ENCODE measurements at places on chromosomes 5 and 9.

DNA sequence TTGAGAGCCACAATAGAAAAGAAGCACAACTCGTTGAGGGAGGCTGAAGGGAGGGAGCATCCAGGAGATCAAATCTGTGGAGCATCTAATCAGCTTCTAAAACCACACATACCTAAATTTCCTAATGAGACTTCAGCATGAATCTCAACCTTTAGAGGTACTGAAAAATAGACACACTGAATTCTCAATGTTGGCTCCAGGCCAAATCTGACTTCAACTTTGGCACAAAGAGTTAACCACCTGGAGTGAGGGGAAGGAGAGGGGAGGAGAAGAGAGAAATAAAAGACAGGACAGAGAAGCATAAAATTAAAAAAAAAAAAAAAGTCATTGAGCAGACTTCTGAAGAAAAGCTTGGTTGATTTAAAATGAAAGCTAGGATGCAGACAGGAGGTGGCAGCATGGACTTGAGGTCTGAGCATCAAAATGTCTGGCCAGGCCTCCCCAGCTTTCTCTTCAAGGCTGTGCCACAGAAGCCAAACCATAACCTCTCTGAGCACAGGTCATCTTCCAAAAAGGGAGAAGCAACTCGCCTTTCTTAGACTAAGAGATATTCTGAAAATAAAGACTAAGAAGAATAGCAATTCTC, 205.6 kb downstream of the DENND1A start:
- no peak for DNase-seq

DNA sequence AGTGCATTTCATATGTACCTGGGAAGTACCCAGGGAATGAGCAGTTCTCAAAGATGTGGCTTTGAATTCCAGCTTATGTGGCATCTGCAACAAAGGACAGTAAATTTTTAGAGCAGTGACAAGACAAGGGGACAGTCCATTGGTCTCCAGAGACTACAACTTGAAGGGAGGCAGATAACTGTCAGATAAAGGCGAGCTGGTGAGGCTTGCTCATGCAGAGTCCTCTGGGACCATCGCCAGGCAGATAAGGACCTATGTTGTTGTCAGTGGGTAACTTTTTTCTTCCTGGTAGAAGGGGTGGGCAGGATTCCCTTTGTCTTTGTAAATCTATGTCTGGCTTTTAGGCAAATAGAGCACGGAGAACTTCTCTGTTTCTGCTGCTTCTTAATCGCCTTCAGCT, 120.2 kb downstream of the ICE1 start:
- no peak for DNase-seq

DNA sequence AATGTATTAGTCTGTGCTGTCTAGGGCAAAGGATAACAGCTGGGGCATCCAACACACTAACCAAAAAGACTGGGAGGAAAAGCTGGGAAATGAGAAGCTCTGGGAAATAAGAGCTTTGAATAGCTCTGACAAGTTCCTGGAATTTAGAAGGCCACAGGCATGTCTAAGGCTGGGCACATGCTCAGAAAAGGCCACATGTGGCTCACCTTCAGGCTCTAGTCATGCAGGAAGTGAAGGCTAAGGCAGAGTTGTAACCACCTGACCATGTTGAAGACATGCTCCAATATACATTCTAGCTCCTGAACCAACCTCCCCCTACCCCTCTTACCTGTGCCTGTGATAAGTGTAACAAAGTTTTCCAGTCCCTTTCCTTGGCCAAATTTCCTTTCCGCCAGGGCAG, 31.7 kb downstream of the CLTA start:
- no peak for DNase-seq

GRCh38 chr5:132369474-132370180, at the start of gene SLC22A5:
Gene SLC22A5, plus strand, starts transcription at chr5:132369710. Its CDS starts 263 bp downstream, at chr5:132369973.
- peak; percentile 83 for DNase-seq

GRCh38 chr9:130994135-130995085, 14.6 kb upstream of the LAMC3 start:
- DNase-seq, result no peak

DNA sequence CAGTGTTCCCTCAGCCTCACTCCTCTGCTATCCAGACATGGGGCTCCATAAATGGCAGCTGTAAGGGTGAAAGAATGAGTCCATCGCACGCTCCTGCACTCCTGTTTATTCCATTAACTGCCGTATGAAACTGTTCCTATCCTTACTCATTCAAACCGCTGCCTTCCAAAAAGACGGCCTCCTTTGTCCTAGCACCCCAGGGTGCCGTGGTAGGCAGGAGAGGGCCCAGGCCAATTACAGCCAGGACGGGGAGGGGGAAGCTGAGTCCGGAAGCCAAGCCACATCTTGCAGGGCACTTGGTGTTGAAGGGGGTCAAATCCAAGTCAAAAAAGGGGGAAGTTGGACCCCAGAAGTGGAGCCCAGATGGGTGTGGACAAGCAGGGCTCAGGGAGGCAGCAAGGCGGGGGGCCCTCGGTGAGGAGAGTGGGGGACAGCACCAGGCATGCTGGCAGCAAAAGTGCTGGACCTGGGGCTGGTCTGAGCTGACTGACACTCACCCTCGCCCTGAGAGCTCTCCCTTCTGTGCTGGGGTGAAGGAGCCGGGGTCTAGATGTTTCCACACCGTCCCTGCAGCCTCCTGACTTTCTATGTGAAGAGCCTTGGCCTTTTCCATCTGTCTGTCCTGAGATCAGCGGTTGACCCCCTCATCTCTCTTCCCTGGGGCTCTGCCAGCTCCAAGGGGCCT, 63.3 kb downstream of the COL23A1 start:
- no peak for DNase-seq

DNA sequence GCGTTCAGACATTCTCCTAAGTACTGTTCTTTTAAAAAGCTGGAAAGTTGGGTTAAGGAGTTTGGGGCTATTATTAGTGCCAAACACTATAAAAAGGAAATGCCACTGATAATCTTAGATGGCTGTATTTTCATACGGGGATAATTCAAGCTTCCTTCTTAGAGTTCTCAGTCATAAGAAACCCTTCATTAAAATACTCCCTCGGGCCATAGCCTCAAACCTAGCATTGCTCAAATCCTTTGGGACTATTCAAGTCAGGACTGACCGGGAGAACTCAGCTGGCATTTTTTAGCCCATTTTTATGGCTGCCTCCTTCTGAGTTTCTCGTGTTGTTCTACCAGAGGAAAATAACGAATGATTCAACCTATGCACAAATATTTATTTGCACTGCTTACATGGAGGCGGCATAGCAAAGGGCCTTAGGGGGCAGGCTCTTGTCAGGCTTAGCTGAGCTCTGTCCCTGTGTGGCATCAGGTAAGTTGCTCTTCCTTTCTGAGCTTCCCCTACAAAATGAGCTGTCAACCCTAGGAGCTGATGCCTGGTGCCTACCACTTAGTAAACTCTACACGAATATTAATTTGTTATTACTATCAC, 33.5 kb upstream of the ADAM19 start:
- DNase-seq, result no peak

GRCh38 chr9:122287214-122287720, 22.6 kb downstream of the MRRF start:
- DNase-seq, result no peak

DNA sequence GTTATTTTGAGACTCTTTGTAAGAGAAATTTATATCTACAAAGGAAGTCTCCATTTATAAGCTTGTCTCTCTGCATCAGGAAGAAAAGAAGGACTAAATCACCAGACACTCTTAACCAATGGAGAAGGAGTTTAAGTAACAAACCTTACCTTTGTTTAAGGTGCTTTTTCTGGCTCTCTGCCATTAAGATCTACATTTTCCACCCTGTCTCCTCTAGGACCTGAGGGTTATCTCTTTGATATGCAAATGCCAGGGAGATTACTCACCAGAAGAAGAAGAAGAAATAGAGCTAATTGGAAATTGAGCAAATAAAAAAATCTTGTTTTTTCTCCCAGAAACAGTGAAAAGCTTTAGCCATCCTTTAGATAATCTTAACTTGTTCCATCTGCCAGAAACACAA, 60.9 kb downstream of the CDKN2A start:
- DNase-seq, result no peak

DNA sequence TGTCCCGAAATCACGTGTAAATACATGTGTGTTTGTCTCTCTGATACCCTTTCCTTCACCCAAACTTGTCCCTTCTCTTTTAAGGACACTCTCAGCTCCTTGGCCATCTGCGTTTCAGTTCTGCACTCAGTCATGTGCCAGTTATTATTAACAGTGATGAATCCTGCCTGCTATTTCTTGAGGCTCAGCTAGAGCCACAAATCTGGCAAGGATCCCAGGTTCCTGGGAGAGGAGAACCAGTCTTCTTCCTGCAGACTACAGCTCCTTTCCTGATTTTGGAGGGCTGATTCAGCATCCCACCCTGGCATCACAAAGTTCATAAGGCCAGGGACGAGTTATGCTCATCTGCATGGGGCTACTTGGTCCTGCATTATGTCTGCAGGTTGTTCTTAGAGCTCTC, 5.6 kb downstream of the MAMDC2 start:
- no peak for DNase-seq

DNA sequence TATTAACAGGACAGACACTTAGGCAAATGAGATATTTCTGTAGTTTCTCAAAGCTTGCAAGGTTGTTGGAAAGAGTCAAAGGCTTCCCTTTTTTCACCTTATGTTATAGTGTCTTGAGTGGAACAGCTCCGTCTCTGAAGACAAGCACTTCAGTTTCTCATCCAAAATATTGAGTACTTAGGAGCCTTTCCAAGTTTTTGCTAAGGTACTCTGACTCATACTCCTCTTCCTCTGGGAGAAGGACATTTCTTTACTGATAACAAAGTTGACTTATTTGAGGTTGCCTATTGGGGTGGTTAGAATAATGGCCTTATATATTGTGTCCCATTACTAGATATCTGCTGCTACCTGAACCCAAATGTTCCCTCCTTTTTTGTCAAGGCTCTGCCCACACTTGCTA, 869.6 kb downstream of the MAT2B start:
- no peak for DNase-seq

DNA sequence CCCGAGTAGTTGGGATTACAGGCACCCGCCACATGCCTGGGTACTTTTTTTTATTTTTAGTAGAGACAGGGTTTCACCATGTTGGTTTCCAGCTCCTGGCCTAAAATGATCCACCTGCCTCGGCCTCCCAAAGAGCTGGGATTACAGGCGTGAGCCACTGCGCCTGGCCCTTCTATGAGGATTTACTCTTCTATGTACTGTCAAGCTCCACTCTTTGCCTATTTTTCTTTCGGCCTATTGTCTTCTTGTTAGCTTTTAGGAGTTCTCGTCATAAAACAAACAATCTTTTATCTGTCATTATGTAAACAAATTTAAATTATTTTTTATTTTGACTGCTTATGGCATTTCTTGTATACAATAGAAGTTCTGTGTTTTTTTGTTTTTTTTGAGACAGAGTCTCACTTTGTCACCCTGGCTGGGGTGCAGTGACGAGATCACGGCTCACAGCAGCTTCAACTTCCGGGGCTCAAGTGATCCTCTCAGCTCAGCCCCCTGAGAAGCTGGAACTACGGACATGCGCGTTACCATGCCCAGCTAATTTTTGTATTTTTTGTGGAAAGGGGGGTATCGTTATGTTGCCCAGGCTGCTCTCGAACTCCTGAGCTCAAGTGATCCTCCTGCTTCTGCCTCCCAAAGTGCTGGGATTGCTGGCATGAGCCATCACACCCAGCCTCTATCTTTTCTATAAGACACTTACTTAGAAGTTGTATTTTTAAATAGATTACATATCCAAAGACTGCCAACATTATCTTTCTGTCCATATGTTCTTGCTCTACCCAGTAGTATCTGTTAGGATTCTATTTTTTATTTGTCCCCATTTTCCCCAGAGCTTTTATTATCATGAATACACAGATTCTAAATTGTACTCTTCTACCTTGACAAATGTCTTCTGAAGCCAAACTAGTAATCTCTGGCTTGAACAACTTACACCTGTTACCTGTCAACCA, 29.2 kb downstream of the CSNK1A1 start:
- DNase-seq, result no peak

DNA sequence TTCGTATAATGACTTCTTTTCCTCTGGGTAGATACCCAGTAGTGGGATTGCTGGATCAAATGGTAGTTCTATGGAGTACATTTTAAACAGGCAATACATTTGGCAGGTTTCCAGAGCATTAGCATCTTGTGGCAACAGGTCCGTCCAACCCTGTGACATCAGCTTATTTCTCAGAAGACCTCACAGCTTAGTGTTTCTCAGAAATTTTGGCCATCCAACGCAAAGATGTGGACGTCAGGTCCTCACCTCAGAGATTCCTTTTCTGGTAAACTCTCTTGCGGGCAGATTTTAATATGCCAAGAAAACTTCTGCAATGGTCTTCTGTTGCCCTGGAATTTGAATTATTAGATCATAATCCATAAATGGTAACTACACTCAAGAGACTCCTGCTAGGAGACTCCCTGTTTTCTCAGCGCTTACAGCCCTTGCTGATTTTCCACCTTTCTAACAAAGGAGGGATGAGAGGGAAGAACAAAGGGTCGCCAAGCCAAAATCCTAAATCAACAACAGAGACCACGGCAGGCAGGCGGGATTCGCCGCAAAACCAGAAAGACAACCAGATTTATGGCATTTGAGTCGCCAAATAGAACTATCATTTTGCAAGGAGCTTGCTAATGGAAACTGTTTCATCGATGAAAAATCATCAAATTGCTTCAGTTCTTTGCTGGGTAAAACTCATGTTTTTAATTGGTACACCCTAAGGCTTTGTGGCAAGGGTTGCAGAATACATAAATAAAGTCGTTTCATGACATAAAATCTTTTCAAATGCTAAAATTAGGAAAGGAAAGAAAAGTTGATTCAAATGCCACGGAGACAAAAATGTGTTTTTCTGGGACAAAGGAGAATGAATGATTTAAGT, 34.1 kb upstream of the PLPP1 start:
- peak; percentile 24 for DNase-seq

DNA sequence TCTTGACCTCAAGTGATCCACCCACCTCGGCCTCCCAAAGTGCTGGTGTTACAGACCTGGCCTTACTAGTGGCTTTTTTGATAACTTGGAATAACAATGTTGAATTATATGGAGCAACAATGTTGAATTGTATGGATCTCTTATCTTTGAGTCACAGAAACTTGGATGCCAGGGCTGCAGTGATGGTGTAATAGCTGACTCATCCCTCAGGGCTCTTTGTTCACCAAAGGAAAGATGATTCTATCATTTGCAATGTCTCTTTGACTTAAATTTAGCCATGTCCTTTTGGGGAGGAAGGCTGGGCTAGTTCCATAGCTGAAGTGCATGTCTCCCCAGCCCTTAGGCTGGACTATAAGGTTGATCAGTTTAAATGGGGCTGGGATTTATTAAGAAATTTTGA, 172.3 kb downstream of the PDZD2 start:
- no peak for DNase-seq

All from K562 (cell line).